ENCODE measurements at places on chromosomes 6 and 20.
A peak's percentile ranks its signal among the peaks of the same experiment; 100 is the strongest.

DNA sequence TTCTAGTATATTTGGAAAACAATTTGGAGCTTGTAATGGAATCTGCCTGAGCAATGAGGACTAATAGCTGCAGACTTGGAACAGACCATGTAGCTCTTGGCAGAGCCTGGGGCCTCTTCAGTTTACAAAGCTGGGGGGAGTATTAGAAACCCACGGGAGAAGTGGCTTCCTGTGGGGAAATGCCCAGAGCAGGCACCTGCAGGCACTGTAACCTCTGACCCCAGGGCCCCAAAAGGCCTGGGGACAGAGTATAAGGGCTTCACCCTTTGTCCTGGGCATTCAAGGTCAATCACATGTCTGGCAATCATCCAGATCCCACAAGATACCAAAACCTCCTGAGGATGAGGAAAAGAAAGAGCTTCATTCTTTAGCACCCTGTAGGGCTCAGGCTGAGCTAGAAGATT, 19.4 kb downstream of the PKIG start:
- DNase-seq: no peak

GRCh38 chr20:19593762-19594161, 164.3 kb upstream of the RIN2 start:
- DNase-seq: no peak

GRCh38 chr6:137216875-137217553, 2.2 kb downstream of the IFNGR1 start:
- DNase-seq: no peak

GRCh38 chr6:112274774-112275173, 20.4 kb upstream of the LAMA4 start:
- DNase-seq: peak; percentile 3

DNA sequence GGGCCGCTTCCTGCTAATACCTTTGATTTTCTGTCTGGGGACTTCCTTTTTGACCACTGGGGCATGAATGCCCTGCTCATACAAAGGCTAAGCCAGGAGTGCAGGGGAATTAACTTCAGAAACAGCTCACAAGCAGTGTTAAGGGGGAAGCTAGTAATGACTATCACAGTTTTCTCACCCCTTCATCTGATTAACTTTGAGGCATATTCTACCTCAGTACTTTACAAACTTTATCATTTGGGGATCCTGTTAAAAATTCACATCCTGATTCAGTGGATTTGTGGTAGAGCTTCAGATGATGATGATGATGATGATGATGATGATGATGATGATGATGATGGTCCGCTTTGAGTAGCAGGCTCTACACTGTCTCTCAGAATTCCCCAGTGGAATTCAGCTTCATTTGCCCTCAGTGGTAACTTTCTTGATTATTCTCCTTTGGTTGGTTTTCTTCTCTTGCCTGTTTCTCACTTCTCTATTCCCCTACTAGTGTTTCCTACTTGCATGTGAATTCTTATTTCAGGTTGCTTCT, 78.4 kb upstream of the TMEM170B start:
- DNase-seq: peak; percentile 30
